ENCODE measurements at places on chromosomes 1 and 21. TPM values are rescaled to one million over a fixed set of nuclear protein-coding genes. Genes with fewer than 3 reads are reported as not detected.
A peak's percentile ranks its signal among the peaks of the same experiment; 100 is the strongest.

The OR6K2 gene
- not detected for total RNA-seq

The OTUD7B gene
- total RNA-seq = 19.2 TPM

The DNTTIP2 gene
- total RNA-seq = 28.4 TPM

The NHLH1 gene
- not detected for total RNA-seq

The KIF26B gene
- total RNA-seq = 1.8 TPM

The RASSF5 gene
- 3.4 TPM for total RNA-seq

The IL24 gene
- 0.13 TPM for total RNA-seq

The CNKSR1 gene
- 11.8 TPM for total RNA-seq

The SERTAD4 gene
- total RNA-seq = 0.26 TPM

The OR13G1 gene
- not detected for total RNA-seq

The SPRR2A gene
- 1.3 TPM for total RNA-seq

- no peak for DNase-seq
Observed at GRCh38 chr1:10045480-10046355, 13.0 kb downstream of the UBE4B start.

- DNase-seq = peak; percentile 52
Observed at GRCh38 chr1:51231120-51231519, 5.0 kb upstream of the RNF11 start.

DNA sequence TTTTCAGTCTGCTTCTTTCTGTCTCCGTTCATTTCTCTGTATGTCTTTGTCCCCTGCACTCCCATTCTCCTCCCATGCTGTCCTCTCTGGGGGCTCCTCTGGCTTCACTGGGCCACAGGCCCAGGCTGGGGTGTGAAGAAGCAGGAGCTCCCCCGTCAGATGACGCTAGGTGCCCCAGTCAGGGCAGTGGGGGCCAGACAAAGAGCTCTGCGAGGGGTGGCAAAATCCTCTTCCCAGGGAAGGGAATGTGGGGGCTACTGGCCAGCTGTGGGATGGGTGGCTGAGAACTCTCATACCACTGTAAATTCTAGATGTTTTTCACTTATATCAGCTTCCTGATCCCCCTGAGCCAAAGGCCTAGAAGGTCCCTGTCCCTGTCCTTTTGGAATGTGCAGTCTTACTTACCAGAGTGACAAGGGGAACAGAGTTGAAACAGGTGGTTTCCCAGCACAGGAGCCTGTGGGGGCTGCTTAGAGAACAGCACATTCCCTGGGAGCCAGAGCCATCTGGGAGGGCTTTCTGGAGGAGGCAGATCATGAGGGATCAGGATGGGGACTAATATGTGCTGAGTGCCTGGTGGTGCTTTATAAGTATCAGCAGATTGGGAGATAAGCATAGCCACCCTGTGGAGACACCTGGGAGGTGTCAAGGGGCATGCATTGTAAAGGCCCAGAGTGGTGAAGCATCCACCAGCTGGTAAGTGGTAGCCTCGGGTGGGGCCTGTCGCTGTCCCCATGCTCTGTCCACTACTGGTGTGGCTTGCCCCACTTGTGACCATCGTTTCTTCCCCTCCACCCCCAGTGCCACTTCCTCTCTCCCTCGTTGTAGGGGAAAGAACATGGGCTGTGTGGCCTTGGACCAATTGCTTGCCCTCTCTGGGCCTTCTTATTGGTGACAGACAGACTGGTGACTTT, 10.1 kb upstream of the PADI1 start:
- no peak for DNase-seq

DNA sequence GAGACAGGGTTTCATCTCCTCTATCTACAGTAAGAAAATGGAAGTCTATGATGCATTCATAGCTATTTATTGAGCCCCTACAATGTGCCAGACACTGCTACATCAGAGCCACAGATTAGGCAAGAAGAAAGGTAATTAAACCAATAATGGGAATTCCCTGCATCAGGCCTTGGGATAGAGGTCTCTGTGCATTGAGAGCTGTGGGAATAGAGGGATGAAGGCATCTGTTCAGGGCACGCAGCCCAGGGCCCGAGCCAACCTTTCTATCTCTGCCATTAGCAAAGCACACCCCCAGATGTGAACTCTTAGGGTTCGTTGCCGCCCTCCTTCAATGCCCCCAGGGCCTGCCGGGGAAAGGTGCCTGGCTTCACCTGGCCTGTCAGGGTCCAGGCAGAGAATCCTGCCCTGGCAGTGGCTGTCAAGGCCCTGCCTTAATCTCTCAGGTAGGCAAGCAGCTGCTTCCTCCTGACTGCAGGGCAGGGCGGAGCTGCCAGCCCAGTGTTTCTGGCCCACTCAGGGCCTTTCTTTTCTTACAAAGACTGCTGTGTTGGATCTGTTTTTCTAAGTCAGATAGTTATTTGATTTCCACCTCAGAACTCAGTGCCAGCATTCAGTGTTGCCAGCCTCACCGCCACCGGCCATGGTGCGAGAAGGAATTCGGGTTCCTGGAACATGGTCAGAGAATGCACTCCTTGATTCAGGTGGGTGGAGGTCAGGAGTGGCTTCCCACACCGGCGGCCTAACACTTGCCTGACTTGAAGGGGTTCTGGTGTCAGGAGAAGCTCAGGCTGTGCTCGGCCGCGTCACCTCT, 76.1 kb downstream of the PGM1 start:
- no peak for DNase-seq

GRCh38 chr1:76510672-76511557, 356.4 kb upstream of the ST6GALNAC5 start:
- no peak for DNase-seq

- DNase-seq = peak; percentile 43
Observed at GRCh38 chr1:904310-904950, 19.3 kb upstream of the SAMD11 start.

- DNase-seq = no peak
Observed at GRCh38 chr1:224779536-224779935, 149.9 kb upstream of the DNAH14 start.

DNA sequence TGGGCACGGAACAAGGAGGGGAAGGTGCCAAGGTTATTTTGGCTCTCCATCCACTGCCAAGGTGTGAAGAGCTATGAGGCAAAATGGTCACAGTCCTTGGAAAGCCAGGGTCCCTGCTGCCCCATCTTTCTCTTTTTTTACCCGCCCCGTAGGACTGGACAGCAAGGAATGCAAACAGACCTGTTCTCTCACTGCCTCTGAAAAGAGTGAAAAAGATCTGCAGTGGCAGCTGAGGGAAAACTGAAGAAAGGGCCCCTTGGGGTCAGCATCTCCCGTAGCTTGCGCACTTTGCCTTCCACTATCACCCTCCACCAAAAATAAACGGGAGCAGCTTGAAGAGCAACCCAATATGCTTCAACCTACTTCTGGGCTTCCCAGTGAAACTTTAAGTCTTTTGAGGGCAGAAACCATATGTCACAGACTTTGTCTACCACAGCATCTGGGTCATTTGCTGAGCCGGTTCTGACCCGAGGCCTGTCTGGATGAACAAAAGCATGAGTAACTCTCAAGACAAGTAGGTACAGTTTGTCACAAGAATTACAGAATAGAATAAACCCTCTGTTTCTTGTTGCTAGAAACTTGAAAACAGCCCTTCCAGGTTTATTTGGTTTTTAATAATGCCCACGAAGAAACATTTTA, 9.4 kb upstream of the KIF14 start:
- DNase-seq = no peak

DNA sequence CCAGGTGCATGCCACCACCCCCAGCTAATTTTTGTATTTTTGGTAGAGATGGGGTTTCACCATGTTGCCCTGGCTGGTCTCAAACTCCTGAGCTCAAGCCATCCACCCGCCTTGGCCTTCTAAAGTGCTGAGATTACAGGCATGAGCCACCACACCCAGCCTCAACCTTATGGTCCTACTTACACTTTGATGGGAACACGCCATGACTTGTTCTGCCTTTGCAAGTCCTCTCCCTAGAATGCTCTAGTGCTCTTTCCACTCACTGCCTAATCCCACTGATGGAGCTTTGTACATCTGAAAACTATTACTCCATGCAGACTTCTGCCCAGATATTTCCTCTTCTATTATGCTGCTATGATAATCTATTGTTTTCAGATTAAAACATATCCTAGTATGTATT, 174.3 kb downstream of the DAB1 start:
- DNase-seq = peak; percentile 40

DNA sequence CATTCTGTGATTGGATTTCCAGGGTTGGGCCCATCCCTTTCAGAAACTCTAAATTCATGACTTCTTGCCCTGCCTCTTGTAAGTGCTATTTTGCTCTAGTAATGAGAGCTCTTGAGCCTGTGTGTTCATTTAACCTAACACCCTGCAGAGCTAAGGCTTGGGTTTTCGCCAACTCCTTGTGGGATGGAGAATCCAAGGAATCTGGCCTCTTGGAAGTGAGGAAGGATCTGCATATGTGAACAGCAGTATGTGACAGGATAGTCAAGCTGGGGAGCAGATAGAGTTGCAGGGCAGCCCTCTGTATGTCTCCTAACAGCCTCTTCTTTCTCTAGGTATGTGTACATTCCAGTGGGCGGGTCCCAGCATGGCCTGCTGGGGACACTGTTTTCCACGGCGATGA, 258.9 kb downstream of the HHAT start:
- DNase-seq = no peak

GRCh38 chr1:40264354-40264781, 6.3 kb downstream of the ZMPSTE24 start:
- peak; percentile 68 for DNase-seq

DNA sequence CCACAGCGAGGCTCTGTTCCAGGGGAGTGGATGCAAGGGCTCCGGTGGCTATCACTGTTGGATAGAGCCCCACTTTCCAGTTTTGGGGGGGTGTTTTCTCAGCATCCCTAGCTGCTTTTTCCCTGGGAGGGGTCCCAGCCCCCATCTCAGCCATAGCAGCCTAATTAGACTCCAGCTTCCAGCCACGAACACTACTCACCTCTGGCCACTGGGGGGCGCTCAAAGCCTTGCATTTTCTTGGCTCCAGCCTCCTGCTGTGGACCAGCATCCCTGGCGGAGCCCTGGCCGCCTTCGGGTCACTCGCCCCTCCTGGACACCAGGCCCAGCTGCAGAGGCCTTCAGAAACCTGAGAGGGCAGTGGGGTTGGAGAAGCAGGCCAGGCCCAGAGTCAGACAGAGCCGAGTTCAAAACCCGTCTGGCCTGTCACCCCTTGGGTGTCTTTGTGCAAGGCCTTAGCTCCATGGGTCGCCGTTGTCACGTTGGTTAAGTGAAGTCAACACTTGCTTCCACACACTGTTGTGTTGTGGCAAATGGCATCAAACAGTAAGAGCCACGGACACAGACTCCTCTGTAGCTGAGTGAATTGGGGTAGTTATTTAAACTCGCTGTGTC, 93.5 kb upstream of the ACTL8 start:
- peak; percentile 13 for DNase-seq

- DNase-seq = peak; percentile 47
Observed at GRCh38 chr1:28640766-28641165, 2.1 kb downstream of the TAF12 start.

GRCh38 chr1:180182643-180183311, 28.1 kb downstream of the QSOX1 start:
- no peak for DNase-seq

GRCh38 chr1:28180306-28181305, 4.1 kb upstream of the PTAFR start:
- DNase-seq = no peak

DNA sequence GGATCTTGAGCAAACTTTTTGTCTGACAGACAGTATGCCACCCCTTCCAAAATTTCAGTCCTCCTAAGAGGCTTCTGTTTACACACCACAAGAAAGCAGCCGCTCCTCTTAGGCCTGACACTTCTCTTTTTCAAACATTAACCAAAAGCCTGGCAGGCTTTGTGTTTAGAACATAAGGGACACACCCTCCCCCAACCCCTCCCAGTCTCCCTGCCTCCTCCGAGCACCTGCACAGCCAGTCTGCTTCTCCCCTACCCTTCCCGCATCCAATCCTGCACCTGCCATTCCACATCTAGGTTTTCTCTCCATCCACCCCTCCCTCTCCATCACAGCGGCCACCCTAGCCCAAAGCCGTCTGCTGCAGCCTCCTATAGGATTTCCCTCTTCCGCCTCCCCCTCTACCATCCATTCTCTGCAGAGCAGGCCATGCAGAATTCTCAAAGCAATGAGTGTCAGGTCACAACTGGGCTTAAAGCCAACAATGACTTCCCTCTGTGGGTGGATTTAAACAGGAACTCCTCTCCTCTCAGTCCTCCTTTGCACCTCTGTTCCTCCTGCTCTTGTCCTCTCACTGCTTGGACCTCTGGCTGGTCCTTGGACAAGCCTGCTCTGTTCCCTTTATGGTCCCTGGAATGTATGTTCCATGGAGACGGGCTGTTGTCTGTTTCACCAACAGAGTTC, 478.2 kb downstream of the NPHP4 start:
- peak; percentile 12 for DNase-seq

DNA sequence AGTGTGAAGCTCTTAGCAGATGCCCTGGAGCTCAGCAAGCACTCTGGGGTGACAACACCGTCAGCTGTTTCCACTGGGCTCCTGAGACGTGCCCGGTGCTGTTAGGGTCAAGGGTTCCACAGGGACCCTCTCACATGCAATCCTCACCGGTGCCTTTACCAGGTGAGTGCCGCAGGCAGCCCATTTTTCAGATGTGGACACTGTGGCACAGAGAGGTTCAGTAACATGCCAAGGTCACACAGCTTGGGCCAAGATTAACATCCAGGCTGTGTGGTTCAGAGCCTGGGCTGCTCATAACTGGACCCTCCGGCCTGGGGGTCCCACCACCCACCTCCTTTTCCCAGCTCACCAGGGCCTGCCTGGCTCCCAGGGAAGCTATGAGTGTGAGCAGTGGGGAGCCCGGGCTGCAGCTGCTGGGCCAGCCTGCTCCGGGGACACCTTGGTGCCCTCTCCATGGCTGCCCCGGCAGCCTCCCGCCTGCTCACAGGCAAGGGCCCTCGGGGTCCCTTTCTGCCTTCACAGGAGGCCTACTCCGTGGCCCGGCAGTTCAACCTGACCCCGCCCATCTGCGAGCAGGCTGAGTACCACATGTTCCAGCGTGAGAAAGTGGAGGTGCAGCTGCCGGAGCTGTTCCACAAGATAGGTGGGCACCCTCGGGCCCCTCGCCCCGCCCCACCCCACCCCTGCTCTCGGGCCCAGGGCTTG, 49.3 kb downstream of the KCNAB2 start:
- DNase-seq = no peak

DNA sequence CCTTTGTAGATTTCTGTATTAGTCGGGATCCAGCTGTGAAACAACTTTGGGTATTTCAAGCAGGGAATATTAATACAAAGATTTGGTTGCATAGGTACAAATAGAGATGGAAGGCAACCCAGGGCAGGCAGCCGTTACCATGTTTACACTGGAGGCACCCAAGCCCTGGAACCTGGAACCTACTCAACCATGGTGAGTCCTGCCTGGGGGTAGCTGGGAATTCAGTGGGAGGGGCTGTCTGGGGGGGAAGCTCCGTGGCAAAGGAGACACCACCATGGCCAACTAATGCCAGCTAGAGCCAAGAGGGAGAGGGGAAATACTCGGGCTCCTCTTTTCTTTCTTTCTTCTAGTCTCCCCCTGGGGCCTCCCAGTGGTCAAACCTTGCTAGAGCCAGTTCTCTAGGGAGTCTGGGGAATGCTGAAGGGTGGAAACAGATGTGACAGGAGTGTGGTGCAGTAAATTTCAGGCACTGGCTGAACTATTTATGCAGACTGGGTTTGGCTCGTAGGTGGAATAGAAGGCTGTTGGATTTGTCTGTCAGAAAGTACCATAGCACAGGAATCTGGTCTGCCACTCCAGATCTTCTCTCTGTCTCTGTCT, 91.9 kb upstream of the CACNA1E start:
- DNase-seq = no peak
